D341Med (cell line): ENCODE measurements at places on chromosomes 12 and 14.
A peak's percentile ranks its signal among the peaks of the same experiment; 100 is the strongest.

DNA sequence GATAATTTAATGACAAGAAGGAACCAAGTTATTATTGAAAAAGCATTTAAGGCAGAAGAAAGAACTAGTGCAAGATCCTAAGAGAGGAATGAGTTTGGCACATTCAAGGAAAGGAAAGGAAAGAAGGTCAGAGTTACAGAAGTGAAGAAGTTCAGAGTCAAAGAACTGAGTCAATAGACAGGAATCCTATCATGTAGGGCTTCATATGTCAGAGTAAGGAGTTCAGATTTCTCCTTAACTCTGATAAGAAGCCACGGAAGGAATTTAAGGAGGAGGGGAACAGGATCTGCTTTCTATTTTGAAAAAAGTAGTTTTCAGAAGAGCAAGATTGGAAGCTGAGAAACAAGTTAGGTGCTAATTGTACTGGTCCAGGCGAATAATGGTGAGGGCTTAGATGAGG is 223.1 kb upstream of the FOXN3 start:
- no peak for DNase-seq

DNA sequence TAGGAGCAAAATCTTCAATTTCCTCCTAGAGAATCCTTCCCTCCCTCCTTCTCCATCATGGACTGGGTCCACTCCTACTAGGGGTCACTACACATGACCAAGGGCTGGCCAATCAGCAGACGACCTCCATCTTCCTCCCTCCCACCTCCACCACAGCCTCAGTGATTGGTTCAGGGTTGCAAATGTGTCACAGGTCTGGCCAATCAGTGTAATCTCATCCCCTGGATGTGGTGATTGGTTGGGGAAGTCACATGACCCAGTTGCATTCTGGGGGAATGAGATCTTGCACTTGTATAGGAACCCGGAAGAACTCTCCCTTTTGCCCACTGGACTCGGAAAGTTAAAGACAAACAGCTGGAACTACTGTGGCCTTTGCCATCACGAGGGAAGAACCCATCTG is 169.2 kb downstream of the PIWIL1 start:
- DNase-seq: no peak

DNA sequence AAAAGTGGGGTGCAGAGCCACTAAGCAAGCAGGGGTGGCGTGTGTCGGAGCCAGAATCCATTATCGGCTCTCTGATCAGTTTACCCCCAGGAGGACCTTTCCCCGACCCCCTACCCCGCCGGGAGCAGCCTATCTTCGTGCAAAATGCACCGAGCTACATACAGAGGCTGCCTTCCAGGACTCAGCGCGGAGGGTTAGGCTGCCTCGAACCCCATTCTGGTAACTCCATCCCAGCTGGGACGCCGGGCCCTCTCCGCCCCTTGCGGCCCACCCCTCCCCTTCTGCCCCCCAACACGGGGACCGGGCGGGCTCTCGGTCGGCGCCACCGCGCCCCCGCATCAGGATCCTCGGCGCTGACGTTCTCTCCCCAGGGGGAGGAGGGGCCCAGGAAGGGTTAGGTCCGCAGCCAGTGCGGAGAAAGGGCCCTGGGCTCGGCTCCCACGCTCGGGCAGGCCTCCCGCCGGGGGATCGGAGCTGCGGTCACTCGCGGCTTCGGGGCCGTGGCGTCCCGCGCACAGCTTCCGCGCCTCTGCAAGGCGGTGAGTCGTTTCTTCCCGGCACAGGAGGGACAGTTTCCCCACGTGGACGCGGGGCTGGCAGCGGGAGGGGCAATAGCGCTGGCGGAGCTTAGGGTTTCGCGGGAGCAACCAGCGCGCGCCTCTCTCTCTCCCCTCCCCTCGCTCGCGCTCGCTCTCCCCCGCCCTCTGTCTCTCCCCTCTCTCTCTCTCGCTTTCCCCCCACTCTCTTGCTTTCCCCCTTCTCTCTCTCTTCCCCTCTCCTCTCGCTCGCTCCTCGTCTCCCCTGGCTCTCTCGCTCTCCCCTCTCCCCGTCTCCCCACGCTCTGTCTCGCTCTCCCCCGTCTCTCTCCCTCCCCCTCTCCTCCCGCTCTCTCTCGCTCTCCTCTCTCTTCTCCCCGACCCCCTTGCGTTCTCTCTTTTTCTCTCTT is 12.5 kb upstream of the MAP3K9 start:
- DNase-seq: peak; percentile 87

- DNase-seq: no peak
Observed at GRCh38 chr14:103624860-103625259, 4.2 kb upstream of the KLC1 start.

GRCh38 chr14:28077021-28077420 is 689.6 kb upstream of the FOXG1 start:
- no peak for DNase-seq

- DNase-seq: no peak
Observed at GRCh38 chr14:21436567-21437062, 19.3 kb downstream of the CHD8 start.

- peak; percentile 96 for DNase-seq
Observed at GRCh38 chr12:108514973-108515814, at the start of gene FICD. Gene FICD, plus strand, starts transcription at chr12:108515277. Its CDS starts 1,696 bp downstream, at chr12:108516973.

GRCh38 chr14:78967111-78967809 is 797.1 kb downstream of the NRXN3 start:
- no peak for DNase-seq

DNA sequence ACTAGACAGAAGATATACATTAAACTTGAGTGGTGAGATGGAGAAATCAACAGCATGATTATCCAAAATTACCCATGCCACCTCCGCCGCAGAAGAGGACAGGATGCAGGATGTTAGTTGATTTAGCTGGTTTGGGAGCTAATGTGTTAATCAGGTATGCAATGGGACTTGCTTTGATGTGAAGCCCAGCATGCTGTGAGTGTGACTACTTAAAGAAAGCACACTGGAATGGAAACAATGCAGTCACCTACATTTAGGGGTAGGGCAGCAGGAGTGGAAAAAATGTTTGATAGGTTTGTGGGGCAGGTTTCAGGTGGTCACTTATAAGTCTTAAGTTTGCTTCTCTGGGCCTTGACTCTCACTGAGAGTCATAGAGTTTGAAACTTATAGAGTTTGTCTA is 170.0 kb upstream of the DAAM1 start:
- DNase-seq: no peak

GRCh38 chr12:94150240-94151121 is 2.1 kb downstream of the PLXNC1 start:
- peak; percentile 48 for DNase-seq

GRCh38 chr12:117836476-117836875 is 132.3 kb downstream of the KSR2 start:
- no peak for DNase-seq

GRCh38 chr14:68596701-68597100 is 196.2 kb downstream of the ZFP36L1 start:
- DNase-seq: no peak

DNA sequence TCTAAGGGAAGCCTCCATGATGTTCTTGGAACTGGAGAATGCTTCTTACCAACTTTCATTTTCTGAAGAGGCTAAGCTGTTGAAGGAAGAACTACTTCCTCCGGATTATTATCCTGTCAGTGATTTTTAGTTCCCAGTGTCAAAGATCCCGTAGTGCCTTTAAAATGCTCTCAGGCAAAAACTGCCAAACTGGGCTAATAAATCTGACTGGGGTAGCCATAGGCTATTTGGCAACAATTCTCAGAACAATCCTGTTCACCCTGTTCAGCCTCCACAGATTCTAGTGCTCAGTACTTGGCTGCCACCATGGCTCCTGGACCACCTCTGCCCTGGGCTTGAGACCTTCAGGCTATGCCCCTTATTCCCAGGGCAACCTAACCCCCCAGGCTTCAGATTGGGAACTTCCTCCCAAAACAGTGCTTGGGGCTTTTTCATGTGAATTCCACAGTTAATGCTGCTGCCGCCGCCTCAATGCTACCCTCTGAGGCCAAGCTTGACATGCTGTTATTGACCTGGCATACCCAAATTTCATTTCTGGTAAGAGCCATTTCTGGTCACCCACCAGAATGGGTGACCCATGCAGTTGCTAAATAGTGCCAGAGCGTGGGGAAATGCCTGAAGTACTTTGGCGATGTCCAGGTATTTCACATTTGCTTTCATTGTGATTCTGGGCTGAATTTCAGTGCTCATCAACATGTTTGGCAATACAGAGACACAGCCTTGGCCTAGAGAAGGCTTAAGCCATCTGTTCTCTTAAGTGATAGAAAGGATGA is 110.0 kb upstream of the ARHGAP5 start:
- DNase-seq: no peak

DNA sequence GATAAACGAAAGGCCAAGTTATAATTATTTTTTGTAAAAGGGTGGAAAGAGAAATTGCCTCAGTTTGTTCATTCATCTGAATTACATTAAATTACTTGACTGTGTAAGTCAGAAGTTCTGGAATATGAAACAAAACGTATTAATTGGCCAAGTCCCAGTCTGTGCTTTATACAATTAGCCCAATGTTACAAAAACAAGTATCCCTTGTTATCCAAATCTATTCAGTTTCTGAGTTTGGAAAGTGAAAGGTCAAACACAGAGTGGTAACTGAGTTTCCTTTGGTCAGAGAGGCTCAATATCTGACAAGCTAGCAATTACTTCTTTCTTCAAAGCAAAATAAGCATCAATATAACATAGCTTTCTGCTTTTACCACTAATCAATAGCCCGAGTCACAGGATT is 62.6 kb downstream of the SPPL3 start:
- DNase-seq: no peak

- DNase-seq: peak; percentile 88
Observed at GRCh38 chr12:7017870-7018349, 366 bp downstream of the LPCAT3 start.

GRCh38 chr14:26867171-26867757 is 269.4 kb upstream of the NOVA1 start:
- no peak for DNase-seq

GRCh38 chr12:122979001-122979907 is 1.2 kb upstream of the ARL6IP4 start:
- no peak for DNase-seq

DNA sequence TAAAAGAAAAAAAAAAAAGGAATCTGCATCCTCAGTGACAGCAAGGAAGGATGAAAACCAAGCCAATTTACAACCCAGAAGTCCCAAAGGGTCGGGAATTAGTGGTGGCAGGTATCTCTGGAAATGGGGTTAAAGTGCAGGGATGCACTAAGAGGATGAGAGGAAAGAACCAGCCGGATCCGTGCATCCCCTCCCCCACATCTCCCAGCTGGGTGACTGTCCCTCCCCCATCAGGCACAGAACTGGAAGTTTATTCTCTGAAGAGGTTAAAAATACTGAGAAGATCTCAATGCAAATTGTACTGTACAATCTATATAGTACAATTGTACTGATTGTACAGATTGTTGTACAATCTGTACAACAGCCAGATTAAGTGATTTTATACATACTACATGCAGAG is 15.4 kb downstream of the CLMN start:
- no peak for DNase-seq

GRCh38 chr14:100903672-100904185 is at the start of gene RTL1:
Gene RTL1, minus strand, starts transcription at chr14:100903722. Its CDS starts 18,934 bp downstream, at chr14:100884788.
- no peak for DNase-seq

GRCh38 chr14:100067481-100067880 is 2.3 kb downstream of the EVL start:
- DNase-seq: no peak

GRCh38 chr12:4001841-4002240 is 128.6 kb upstream of the PARP11 start:
- no peak for DNase-seq

- DNase-seq: no peak
Observed at GRCh38 chr12:124746649-124747425, 116.8 kb downstream of the SCARB1 start.

DNA sequence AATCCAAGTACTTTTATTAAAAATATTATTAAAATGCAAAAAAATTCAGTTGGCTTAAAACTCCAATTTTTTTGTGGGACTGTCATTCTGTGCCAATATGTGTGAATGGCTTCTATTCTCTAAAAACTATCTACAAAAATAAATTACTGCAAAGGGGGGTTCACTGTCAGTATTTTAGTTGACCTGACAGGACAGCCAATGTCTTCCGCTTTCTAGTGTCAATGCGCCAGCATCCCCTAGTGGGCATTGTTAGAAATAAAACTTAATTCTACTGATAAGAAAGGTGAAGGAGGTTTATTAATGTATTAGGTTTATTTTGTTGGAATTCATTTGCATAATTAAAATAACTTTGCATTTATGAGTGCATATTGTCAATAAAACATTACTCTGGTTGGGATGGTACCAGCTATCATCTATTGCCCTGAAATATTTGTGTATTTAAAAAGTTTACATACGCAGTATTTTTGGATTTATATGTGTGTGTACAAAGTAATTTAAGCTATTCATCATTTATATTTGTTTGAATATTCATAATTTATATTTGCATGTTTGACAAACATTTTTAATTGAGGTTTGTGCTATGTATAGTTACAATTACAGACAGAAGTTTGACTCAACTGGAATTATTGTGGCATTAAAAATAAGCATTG is 527.2 kb downstream of the FLRT2 start:
- peak; percentile 45 for DNase-seq

- no peak for DNase-seq
Observed at GRCh38 chr12:57234571-57235016, 5.1 kb downstream of the SHMT2 start.
